CD4-positive, alpha-beta T cell (primary cell): ENCODE measurements at places on chromosomes 11 and 22.
A peak's percentile ranks its signal among the peaks of the same experiment; 100 is the strongest.

DNA sequence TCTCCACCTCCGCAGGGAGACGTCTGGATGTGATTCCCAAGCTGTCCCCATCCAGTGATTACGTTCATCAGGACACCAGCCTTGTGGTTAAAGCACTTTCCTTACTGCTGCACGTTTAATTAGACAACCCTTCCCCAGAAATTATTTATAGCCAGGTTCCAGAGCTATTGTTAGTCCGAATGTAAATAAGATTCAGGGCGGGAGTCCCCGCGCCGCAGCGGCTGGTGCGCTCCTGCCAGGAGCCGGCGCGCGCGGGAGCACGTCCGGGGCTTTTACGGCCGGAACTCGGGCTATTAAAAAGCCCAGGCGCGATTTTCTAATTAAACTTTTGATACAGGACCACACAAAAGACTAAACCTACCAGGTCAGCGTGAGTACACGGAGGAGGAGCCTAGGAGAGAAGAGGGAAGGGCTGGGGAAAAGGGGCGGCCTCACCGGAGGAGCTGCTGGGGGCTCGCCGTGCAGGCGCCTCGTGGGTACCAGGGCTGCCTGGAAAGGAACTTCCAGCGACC, 538.3 kb downstream of the OPCML start:
- no peak for DNase-seq

DNA sequence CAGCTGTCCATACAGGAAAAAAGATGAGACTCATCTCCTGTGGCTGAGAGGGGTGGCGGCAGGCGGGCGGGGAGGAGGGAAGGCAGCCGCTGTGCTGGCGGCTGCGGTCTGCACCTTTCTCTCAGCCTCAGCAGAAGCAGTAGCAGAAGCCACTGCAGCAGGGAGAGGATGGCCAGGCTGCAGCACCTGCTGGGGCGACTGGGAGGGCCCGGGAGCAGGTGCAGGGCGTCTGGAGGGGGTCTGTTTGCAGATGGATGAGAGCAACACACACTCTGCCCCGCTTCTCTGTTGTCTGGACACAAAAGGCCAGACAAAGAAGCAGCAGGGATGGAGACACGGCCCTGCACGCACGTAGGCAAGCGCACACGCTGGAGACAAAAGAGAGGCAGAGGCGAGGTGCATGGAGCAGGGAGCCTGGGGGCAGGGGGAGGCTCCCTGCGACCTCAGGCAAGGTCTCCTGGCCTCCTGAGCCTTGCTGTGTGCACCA, 9.3 kb upstream of the MIAT start:
- peak; percentile 24 for DNase-seq

- no peak for DNase-seq
These were observed 29.8 kb downstream of the OR6Q1 start for GRCh38 chr11:58060535-58060934.

DNA sequence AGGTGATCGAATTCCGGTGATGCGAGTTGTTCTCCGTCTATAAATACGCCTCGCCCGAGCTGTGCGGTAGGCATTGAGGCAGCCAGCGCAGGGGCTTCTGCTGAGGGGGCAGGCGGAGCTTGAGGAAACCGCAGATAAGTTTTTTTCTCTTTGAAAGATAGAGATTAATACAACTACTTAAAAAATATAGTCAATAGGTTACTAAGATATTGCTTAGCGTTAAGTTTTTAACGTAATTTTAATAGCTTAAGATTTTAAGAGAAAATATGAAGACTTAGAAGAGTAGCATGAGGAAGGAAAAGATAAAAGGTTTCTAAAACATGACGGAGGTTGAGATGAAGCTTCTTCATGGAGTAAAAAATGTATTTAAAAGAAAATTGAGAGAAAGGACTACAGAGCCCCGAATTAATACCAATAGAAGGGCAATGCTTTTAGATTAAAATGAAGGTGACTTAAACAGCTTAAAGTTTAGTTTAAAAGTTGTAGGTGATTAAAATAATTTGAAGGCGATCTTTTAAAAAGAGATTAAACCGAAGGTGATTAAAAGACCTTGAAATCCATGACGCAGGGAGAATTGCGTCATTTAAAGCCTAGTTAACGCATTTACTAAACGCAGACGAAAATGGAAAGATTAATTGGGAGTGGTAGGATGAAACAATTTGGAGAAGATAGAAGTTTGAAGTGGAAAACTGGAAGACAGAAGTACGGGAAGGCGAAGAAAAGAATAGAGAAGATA, at the start of gene MALAT1:
Gene MALAT1, plus strand, starts transcription at position 69 of the 736 bp plus-strand sequence.
- peak; percentile 93 for DNase-seq

DNA sequence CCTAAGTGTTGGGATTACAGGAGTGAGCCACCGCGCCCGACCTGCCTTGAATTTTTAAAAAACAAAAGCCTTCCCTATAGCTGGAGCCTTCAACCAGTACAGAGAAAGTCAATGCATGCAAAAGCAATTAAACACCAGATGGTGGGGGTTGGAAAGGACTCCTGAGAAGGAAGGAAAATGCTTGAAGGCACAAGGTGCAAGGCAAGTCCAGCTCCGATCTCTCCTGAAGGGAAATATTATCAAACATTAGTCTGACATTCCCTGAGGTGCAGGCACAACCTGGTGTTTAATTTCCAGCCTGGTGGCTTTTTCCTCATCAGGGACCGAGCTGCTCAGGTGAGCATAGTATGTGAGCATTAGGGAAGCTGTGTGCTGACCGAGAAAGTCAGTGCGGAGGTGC, 12.9 kb upstream of the RAPSN start:
- no peak for DNase-seq

DNA sequence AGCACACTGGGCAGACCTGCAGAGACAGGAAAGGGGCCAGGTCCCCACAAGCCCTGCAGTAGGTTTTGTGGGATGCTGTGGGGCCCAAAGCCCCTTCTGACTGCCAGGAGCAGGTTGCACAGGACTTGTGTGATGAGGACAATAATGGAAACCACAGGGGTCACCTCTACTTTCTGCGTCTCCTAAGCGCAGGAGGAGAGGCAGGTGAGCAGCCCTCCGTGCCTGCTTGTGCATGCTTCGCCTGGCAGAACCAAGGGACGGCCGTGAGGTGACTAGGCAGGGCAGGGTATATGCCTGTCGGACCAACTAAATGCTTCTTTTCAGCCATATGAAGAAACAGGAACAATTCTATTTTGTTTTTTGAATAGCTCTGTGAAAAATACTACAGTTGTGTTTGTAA, 77.9 kb upstream of the PITPNB start:
- DNase-seq = no peak

DNA sequence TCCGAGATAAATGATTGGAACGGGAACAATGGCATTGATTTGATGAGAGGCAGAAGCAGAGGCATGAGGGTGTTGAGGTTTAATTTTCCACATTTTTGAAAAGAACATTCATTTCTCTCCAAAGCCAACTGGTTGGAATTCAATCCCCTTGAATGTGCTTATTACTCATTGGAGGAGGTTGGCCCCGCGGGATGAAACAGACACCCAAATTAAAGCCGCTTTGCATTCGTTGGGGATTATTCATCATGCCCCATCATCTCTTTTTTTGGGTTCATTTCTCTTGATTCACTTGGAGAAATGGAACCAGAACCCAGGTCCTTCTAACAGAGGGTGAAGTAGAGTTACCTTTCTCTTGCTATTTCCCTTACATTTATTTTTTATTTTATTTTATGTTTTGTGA, 47.6 kb upstream of the PARVG start:
- no peak for DNase-seq
